ENCODE measurements at places on chromosomes 16 and 17.

DNA sequence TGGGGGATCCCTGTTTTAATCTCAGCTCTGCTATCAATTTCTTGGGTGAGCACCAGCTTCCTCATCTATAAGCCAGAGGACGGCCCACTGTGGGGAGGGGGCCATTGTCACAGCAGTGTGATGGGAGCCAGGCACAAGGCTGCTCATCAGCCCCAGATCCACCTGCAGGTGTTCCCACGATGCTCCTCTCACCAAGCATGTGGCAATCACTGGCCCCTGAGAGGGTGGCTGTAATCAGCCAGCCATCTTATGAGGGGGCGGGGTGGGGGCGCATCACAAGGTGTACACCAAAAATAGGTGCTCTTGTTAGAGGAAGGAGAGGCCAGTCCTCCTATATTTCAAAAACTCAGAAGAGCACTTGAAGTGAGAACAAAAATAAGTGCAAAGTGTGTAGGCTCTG lies 31.2 kb downstream of the HNF1B start:
- no peak for DNase-seq

DNA sequence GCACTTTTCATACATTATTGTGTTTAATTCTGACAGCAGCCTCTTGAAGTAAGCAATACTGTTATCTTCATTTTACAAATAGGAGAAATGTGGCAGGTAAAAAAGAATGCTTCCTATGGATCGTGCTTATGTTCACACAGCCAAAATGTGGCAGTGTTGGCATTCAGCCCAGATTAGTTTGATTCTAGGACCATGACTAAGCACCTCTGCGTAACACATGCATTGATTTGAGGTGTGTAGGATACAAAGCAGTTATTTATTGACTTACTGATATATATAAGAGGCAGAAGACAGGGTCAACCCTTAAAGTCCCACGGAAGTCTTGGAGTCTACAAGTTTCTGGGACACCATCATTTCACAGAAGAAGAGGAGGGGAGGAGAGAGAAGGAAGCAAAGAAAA lies 1144.4 kb upstream of the GOT2 start:
- no peak for DNase-seq

- DNase-seq = no peak
These were observed 21.9 kb upstream of the PHAF1 start for GRCh38 chr16:67087803-67088202.

DNA sequence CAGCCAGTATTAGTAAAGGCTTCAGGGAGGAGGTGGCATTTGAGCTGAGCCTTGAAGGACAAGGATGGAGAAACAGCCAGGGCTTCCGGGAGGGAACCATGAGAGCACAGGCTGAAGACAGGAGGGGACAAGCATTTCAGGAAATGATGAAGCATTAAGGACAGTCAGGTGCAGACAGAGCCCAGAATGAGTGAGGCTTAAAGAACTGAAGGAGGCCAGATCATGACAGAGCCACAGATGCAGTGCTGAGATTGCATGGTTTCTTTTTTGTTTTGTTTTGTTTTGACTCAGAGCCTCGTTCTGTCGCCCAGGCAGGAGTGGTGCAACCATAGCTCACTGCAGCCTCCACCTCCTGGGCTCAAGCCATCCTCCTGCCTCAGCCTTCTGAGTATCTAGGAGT lies 211.5 kb downstream of the SOX9 start:
- DNase-seq = no peak

- DNase-seq = no peak
These were observed 77.1 kb upstream of the GSE1 start for GRCh38 chr16:85536073-85536410.

DNA sequence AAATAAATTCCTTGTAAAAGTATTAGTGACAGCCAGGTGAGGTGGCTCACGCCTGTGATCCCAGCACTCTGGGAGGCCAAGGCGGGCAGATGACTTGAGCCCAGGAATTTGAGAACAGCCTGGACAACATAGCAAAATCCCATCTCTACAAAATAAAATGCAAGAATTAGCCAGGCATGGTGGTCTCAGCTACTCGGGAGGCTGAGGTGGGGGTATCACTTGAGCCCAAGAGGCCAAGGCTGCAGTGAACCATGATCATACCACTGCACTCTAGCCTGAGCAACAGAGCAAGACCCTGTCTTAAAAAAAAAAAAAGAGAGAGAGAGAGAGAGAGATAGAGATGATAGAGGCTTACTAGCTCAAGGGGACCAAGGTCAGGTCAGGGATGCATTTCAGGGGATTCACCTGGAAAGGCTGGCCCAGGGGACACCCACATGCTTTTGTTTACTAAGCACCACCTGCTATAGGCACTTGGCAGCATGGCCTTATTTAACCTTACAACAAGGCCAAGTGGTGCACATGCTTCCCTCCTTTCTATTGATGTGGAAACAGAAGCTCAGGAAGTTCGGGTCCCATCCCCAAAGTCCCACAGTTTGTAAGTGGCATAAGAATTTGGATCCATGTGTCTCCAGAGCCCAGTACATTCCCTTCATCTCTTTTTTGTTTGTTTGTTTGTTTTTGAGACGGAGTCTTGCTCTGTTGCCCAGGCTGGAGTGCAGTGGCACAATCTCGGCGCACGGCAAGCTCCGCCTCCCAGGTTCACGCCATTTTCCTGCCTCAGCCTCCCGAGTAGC lies 12.4 kb upstream of the SRCIN1 start:
- DNase-seq = no peak

- DNase-seq = no peak
These were observed 61.5 kb downstream of the EPN2 start for GRCh38 chr17:19298569-19299213.

DNA sequence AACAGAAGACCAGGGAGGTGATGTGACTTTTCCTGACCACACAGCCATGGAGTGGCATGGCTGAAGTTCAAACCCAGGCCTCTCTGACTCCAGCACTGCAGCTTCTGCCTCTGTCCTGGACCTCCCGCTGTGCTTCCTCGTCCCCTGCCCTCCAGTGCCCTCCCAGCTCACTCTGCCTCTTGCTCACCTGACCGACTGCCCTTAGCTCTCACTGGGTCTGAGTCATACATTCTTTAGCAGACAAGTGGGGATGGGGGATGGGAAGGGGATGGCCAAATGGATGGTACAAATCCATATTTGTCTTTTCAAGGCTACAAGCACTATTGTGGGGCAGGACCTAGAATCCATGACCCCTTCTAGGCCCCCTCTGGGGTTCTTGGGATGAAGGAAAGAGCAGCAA lies 33.0 kb downstream of the PITPNM3 start:
- DNase-seq = no peak

GRCh38 chr16:23826528-23827045 lies 9.2 kb upstream of the PRKCB start:
- DNase-seq = no peak

GRCh38 chr16:52528393-52529065 lies 18.4 kb downstream of the TOX3 start:
- DNase-seq = no peak

GRCh38 chr17:6070430-6070912 lies 292 bp downstream of the WSCD1 start:
- no peak for DNase-seq

GRCh38 chr17:43608313-43608712 lies 53.4 kb downstream of the MEOX1 start:
- DNase-seq = no peak

DNA sequence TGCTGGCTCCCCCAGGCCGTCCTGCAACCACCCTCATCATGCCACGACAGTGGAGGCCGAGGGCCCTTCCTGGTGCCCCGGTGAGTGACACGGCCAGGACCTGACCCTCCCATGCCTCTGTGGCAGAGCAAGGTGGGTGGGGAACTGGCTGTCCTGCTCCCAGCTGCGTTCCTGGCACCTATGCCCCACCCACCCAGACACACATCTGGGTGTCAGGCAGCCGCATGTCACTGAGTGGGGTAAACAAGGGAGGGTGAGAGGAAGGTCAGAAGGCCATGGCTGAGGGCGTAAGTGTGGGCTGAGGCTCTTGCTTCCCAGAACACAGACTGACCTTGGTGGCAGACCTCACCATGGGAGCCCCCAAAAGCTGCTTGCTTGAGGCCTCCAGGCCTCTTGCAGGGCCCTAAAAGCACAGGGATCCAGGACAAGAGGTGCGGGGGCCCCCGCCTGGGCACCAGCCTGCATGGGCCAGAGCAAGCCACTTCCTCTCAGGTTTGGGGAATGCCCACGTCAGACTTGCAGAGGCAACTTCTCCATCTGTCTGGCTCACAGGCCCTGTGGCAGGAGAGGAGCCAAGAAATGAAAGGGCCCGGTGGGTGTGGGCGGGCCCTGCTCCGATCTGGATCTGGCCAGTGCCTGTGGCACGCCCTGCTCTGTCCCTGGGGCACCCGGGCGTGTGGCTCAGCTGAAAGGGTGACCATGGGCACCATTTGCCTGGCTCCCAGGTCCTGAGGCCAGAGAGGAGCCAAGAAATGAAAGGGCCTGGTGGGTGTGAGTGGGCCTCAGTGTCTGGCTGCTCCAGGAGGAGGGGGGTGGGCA lies 3.9 kb upstream of the CCDC57 start:
- no peak for DNase-seq
